Renal pelvis (tissue), 12 donors: ENCODE measurements at places on chromosomes 2 and 18. TPM values are rescaled to one million over a fixed set of nuclear protein-coding genes. Genes with fewer than 3 reads are reported as not detected.
A peak's percentile ranks its signal among the peaks of the same experiment; 100 is the strongest.

GRCh38 chr2:221422516-221423209 is 149.4 kb downstream of the EPHA4 start:
- DNase-seq, result no peak

GRCh38 chr2:29310650-29311348 is 195.6 kb downstream of the CLIP4 start:
- DNase-seq, result peak; percentile 83

The STPG4 gene
- polyA plus RNA-seq, result 0.14 TPM

DNA sequence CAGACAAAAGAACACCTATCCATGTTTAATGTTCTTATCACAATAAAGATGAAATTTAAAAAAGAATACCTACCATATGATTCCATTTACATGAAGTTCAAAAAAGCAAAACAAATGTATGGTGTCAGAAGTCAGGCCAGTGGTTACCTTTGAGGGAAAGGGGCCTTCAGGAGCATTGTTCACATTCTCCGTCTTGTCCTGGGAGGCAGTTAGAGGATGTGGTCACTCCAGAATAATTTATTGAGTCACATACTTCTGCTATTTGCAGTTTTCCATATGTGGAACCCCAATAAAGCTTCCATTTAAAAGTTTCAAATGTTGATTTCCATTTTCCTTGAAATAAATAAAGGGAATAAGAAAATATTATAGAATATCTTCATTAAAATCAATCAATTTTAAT is 41.6 kb upstream of the POU3F3 start:
- no peak for DNase-seq

DNA sequence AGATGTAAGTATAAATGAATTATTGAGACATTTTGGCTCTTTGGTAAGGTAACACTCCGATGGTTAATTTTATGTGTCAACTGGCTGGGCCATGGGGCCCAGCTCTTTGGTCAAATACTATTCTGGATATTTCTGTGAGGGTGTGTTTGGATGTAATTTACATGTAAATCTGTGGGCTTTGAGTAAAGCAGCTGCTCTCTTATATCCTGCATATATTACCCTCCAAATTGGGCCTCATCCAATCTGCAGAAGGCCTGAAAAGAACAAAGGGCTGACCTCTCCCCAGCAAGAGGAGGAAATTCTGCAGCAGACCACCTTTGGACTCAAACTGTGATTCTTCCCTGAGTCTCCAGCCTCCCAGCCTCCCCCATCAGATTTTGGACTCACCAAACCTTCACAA is 464.1 kb downstream of the PLCL1 start:
- DNase-seq, result no peak
